ENCODE measurements at places on chromosomes 16 and 17.

GRCh38 chr17:47641202-47641601 lies 8.5 kb upstream of the KPNB1 start:
- DNase-seq: no peak

DNA sequence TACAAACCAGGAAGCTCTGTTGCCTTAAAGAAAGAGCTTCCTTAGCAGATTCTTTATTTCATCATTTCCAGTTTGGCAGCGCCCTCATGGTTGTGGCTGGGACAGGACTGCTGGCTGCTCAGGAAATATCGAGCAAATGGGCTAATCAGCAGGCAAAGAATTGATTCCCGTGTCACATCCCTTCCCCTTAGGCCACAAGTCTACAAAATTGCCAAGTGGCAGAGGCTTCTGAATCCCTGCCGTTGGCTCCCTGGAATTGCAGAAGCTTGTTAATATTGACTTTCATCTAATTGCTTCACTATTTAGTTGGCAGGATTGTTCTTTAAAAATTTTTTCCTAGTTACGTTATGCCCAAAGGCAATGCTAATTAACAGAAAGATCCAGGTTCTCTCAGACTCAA lies 456.3 kb upstream of the ERCC4 start:
- no peak for DNase-seq

GRCh38 chr16:56355786-56356275 lies 69.5 kb downstream of the AMFR start:
- peak; percentile 75 for DNase-seq

DNA sequence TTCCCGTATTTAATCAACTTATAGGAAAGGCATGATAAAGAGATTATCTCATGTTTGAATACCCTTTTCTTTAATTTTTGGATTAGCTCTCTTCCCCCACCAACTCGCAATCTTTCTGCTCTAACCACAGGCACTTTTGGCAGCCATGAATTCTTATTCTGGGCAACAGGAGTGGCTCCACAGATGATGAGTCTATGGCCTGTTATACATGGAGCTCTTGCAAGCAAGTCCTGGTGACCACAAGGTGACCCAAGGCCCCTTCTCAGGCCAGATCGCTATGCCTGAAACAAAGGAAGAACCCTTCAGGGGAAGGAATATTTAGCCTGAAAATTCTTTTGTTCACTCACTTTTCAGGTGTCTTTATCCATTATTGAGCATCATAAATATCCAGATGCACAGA lies 10.8 kb upstream of the ZNF267 start:
- DNase-seq: no peak

GRCh38 chr16:369866-370436 lies 387 bp downstream of the MRPL28 start:
- DNase-seq: peak; percentile 63
